ENCODE measurements at places on chromosomes 4 and X. TPM values are rescaled to one million over a fixed set of nuclear protein-coding genes. Genes with fewer than 3 reads are reported as not detected.

The IL2 gene
- not detected for polyA plus RNA-seq

The ABCG2 gene
- 7.4 TPM for polyA plus RNA-seq

The F8A2 gene
- not detected for polyA plus RNA-seq

The HSFX1 gene
- 2.6 TPM for polyA plus RNA-seq

The DSPP gene
- not detected for polyA plus RNA-seq

The CLDN22 gene
- polyA plus RNA-seq = 0.68 TPM

The GAGE10 gene
- not detected for polyA plus RNA-seq

The FAM114A1 gene
- polyA plus RNA-seq = 26.7 TPM

The ZXDA gene
- 4.9 TPM for polyA plus RNA-seq

The PDZD11 gene
- polyA plus RNA-seq = 51.2 TPM

The DKK2 gene
- polyA plus RNA-seq = 2.5 TPM

The SLIT2 gene
- polyA plus RNA-seq = 48.1 TPM

The BTK gene
- 2.4 TPM for polyA plus RNA-seq

The ITGB1BP2 gene
- polyA plus RNA-seq = 0.90 TPM

The UNC5C gene
- polyA plus RNA-seq = 37.0 TPM

The EDA2R gene
- polyA plus RNA-seq = 0.54 TPM

The ELOVL6 gene
- polyA plus RNA-seq = 33.2 TPM

The DMD gene
- polyA plus RNA-seq = 16.1 TPM

The STK26 gene
- 8.6 TPM for polyA plus RNA-seq

The SYN1 gene
- 6.5 TPM for polyA plus RNA-seq

The KLF8 gene
- 4.3 TPM for polyA plus RNA-seq

The CDKL2 gene
- 10.6 TPM for polyA plus RNA-seq

The NLGN3 gene
- 6.0 TPM for polyA plus RNA-seq

The HSPA4L gene
- polyA plus RNA-seq = 13.7 TPM

The PNMA6F gene
- 0.11 TPM for polyA plus RNA-seq

The TIMM17B gene
- 42.5 TPM for polyA plus RNA-seq

The HSFX3 gene
- not detected for polyA plus RNA-seq

The NUDT10 gene
- 10.1 TPM for polyA plus RNA-seq

The ZNF185 gene
- polyA plus RNA-seq = 40.9 TPM

The SMPX gene
- polyA plus RNA-seq = 0.27 TPM

The AASDH gene
- polyA plus RNA-seq = 24.3 TPM

The PAGE4 gene
- polyA plus RNA-seq = 1.5 TPM

The CT45A1 gene
- polyA plus RNA-seq = not detected

The KLHL13 gene
- polyA plus RNA-seq = 63.3 TPM

The FGA gene
- polyA plus RNA-seq = not detected

The AR gene
- polyA plus RNA-seq = 2.5 TPM

The CFP gene
- 1.2 TPM for polyA plus RNA-seq

The GRIA3 gene
- 2.3 TPM for polyA plus RNA-seq

The OSTC gene
- polyA plus RNA-seq = 206 TPM

The SSX4B gene
- polyA plus RNA-seq = not detected

The RADX gene
- 5.1 TPM for polyA plus RNA-seq

The BMP3 gene
- 17.4 TPM for polyA plus RNA-seq

The LIMCH1 gene
- 93.4 TPM for polyA plus RNA-seq

The FAM9A gene
- polyA plus RNA-seq = not detected

The SPACA5 gene
- not detected for polyA plus RNA-seq

Data from left renal cortex interstitium (tissue), 4 donors.